ENCODE measurements at places on chromosomes 16 and 17.

DNA sequence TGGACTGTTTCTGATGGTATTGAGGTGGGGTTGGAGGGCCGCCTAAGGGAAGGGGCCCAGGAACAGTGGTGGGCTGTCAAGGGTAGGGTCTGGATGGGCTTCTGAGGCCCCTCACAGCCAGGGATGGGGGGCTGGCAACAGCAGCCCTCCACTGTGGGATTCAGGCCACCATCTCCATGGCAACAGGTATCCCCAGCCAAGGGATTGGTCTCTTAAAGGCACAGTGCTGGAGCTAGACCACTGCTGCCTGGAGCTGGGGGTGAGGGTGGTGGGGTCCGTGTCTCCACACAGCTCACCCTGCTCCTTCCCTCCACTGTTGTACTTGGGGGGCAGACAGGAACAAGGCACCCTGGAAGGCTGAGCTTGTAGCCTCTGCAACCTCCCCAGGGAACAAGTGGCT, 41.8 kb downstream of the PSME3IP1 start:
- DNase-seq: peak; percentile 30

- DNase-seq: no peak
Observed at GRCh38 chr16:86039606-86040005, 140.6 kb downstream of the IRF8 start.

DNA sequence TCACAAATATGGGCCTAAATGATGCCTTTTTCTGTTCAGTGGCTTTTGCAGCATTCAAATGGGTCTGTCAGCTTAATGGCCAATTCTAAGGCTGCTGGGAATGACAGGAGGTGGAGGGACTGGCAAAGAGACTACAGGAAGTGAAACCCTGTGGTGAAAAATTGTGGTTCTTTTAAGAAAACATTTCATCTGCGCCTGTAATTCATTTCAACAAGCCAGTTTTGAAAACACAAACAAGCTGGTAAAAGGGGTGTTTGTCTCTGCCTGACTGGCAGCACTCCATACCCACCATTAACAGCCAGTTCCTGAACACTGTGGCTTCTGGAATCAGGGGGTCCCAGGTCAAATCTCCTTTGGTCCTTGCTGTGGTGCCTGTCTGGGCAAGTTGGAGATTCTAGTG, 3.6 kb upstream of the KDM8 start:
- DNase-seq: no peak

- no peak for DNase-seq
Observed at GRCh38 chr17:27878776-27879562, 14.2 kb downstream of the LYRM9 start.

- DNase-seq: no peak
Observed at GRCh38 chr17:61750656-61751055, 112.7 kb downstream of the BRIP1 start.

- DNase-seq: no peak
Observed at GRCh38 chr17:35227546-35227945, 15.3 kb upstream of the SLFN5 start.

GRCh38 chr17:74485022-74485743, 18.7 kb downstream of the CD300A start:
- DNase-seq: no peak
